ENCODE measurements at places on chromosomes 3 and 15. TPM values are rescaled to one million over a fixed set of nuclear protein-coding genes. Genes with fewer than 3 reads are reported as not detected.

The DUOX1 gene
- 0.04 TPM for total RNA-seq

The GOLGA6A gene
- total RNA-seq, result not detected

The CCR9 gene
- 0.27 TPM for total RNA-seq

The EPM2AIP1 gene
- total RNA-seq, result 30.7 TPM

DNA sequence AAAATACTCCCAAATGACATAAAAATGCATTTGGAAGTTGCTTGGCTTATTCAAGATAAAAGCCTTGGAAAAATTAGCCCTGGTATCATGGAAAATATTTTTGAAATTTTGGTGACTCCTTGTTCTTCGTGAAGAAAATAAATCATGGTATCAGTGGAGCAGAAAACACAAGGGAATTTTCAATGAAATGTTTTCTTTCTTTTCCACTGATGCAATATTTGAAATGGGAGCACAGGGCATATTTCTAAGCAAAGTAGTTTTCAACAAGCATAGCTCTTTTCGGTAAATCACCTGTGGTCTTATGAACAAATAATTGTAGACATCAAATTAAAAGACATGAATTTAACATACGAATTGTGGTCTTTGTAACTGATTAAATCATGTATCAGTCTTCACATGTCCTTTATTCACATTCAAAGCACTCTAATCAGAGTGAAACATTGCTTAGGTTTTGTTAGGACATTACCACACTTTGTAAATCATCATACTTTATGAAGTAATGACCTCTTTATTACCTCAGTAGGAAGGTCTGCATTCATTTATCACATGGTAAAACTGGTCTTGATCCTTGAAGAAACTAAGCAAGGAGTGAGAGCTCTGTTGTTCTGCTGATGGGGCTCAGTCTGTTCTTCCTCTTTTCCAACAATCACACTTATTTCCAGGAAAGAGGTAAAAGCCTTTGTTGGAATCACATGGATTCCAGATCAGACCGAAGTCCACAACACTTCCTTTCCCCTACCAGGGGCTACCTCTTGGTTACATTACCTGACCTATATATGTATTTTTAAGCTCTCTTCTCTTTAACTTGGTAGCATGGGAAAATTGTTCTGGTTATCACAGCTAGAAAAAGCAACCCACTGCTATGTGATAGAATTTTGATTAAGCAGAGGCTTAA lies 413.5 kb upstream of the THBS1 start:
- DNase-seq, result peak; percentile 27

DNA sequence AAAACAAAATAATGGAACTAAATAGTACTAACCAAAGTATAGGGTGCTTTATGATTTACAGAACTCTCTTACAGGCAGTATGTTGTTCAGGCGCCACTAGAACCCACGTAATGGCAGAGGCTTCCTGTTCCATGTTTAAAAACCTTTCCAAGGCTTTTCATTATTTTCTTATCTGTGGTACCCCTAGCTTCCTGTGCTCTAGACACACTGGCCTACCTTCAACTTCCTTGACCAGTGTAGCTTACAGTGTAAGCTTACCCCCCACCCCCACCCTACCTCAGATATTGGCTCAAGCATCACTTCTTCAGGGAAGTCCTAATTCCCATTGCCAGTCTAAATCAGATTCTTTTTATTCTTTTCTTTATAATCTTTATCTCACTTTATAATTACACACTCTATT lies 2.9 kb downstream of the NR2C2 start:
- DNase-seq, result no peak

DNA sequence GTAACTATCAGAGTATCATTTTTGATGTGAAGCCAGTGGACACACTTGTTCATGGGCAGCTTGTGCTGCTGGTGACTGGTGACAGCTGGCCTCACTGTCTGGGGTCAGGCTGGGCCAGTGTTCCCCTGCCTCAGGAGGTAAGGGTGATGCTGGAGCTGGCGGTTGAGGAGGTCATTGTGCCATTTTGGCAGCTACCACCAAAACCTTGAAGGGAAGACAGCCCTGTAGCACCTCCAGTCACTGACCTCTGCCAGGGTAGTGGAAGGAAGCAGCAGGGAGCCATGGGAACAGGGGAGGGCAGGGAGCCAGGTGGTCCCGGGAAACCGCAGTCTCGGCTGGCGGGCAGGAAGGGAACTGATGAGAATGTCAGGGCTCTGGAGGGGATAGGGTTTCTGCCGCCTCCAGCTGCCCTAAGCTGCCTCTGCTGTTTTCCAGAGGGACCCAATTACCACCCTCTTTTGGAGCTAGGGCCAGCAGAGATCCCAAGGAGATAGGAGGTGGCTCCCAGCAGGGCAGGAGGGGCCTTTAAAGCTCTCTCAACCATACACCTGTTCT lies 24.8 kb downstream of the FOXL2NB start:
- DNase-seq, result no peak

GRCh38 chr3:116929505-116930222 lies 220.1 kb downstream of the TUSC7 start:
- DNase-seq, result no peak

GRCh38 chr3:183472155-183472554 lies 43.7 kb upstream of the MCF2L2 start:
- DNase-seq, result no peak

GRCh38 chr15:56243163-56244037 lies at the start of gene RFX7:
RFX7 (minus strand) TSS chr15:56243879; CDS start chr15:56243285, 594 bp downstream.
- DNase-seq, result peak; percentile 84

DNA sequence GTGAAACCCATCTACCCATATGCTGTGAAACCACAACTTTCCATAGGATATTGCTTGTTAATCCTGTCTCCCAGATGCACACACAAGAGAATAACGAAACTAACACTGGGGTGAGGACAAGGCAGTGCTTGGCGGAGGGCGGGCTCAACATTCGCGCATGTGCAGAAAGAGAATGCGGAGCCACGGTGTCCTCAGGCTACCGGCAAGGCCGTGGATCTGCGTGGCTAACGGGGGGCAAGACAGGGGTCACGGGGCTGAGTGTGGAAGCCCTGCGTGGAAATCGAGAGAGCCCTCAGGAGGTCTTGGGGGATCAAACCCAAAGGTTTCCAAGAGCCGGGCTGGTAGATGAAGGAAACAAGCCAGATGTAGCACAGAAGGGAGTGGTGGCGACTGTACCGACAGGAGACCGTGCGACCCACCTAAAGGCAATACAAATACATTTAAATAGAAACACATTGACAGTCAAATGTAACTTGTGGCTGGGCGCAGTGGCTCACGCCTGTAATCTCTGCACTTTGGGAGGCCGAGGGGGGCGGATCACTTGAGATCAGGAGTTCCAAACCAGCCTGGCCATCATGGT lies 48.5 kb upstream of the TRA2B start:
- DNase-seq, result no peak

DNA sequence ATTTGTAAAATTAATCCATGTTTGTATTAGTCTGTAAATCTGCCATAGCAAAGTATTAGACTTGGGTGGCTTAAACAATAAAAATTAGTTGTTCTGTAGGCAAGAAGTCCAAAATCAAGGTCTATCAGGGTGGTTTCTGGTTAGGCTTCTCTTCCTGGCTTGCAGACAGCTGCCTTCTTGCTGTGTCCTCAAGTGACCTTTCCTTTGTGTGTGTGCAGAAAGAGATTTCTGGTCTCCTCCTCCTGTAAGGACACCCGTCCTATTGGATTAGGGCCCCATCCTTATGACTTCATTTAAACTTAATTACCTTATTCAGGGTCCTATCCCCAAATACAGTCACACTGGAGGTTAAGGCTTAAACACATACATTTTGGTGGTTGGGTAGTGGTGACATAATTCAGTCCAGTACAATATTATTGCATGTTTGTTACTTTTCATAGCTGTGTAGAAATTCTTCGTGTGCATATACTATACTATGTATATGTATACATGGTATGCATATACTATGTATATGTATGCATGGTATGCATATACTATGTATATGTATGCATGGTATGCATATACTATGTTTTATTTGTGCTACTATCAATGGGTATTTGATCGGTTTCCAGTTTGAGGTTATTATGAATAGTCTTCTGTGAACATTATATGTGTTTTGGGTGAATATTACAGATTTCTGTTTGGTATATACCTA lies 57.9 kb upstream of the RNU6-1 start:
- DNase-seq, result no peak

GRCh38 chr3:115062412-115062956 lies 84.6 kb downstream of the ZBTB20 start:
- DNase-seq, result no peak

GRCh38 chr3:194571491-194572142 lies 61.6 kb downstream of the TMEM44 start:
- DNase-seq, result no peak

GRCh38 chr15:94778840-94779239 lies 547.5 kb downstream of the MCTP2 start:
- DNase-seq, result no peak
